CD8-positive, alpha-beta memory T cell (primary cell): ENCODE measurements at places on chromosomes 1 and 21. TPM values are rescaled to one million over a fixed set of nuclear protein-coding genes. Genes with fewer than 3 reads are reported as not detected.

Gene OR2L8
- total RNA-seq, result not detected

GRCh38 chr1:46672696-46673095 lies 1.0 kb downstream of the TEX38 start:
- no peak for DNase-seq

DNA sequence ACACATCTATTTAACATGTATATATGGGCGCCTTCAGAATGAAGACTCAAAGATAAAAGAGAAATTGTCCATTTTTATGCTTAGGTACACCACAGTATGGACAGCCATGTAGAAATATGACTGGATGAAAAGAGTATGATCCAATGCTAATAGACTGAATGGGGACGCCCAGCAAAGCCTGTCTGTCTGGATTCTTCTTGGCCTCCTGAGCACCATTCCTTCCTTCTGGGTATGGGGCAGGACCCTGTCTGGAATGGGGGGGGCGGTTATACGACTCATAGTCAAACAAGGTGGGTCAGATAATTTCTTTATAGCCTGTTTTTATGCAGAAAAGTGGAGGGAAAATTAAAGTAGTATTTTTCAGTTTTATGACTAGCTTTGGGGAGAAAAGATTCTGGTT lies 81.2 kb upstream of the ABCD3 start:
- DNase-seq, result no peak

Gene TACSTD2
- total RNA-seq, result not detected

Gene ERICH3
- not detected for total RNA-seq

Gene NUCKS1
- total RNA-seq, result 202 TPM

GRCh38 chr1:46363121-46363520 lies 22.5 kb downstream of the NSUN4 start:
- no peak for DNase-seq

DNA sequence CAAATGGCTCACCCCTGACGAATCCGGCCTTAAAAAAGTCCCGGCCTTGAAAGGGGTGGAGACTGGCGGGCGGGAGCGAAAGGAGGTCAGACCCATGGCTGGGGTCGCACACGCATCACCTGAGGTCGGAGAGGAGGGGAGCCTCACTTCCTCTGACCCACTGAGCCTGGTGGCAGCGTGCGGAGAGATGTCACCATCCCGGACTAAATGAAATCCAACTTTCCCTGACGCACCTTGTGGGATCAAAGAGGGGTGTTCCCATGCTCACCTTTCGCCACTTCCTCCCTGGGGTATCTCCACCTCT lies 709 bp upstream of the SLC41A1 start:
- no peak for DNase-seq

Gene PTPRU
- 0.51 TPM for total RNA-seq

- DNase-seq, result peak; percentile 51
Observed at GRCh38 chr1:37811027-37811655, 3.1 kb upstream of the YRDC start.

DNA sequence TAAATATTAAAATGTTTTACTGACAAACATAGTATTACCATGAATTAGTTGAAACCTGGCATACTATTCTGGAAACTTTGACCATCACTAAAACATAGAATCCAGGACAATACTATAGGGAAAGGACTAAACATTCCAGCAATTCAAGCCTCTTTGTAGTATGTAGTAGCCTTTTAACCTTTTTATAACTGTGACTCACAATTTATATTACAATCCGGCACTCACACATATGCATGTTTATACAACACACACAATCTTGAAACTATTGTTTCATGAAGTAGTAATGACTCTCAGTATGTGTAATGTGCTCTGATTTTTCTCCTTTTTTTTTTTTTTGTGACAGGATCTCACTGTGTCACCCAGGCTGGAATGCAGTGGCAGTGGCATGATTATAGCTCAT lies 64.3 kb downstream of the ANKRD13C start:
- DNase-seq, result no peak

- no peak for DNase-seq
Observed at GRCh38 chr1:79663916-79664315, 657.4 kb upstream of the ADGRL4 start.

GRCh38 chr1:197600751-197601150 lies 174.5 kb downstream of the DENND1B start:
- no peak for DNase-seq

GRCh38 chr1:12031039-12031980 lies 12.0 kb downstream of the MIIP start:
- DNase-seq, result no peak

DNA sequence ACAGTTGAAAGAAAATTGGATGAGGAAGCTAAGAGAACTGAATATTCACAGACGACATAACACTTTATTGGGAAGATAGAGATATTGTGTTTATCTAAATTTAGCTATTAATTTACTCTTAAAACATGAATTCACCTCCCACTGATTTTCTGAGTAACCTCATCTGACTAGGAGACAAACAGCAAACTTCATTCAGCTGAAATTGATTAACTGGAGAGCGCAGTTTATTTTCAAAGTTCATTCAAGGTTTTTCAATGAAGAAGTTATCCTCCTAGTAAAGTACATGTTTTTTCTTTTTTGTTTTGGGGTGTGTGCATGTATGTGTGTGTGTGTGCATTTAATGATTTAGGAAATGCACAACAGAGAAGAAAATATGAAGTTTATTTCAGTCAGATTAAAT lies 215.0 kb downstream of the KCNT2 start:
- no peak for DNase-seq

Gene TEX38
- total RNA-seq, result not detected

DNA sequence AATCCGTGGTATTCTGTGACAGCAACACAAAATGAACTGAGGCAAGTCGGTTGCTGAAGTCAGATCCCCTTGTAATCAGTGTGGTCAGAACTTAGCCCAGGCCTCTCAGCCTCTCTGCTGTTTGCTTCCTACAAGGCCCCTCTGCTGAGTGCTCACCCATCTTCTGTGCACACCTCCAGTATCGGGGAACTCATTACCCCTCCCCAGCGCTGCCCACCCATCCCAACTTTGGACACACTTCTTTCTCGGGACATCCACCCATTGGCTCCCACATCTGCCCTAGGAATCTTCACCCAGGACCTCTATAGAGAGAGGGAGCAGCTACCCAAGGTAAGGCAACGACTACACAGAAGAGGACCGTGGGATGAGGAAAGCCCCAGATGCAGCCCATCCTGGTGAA lies 217.5 kb downstream of the MATN1 start:
- no peak for DNase-seq

Gene LRRC71
- not detected for total RNA-seq

DNA sequence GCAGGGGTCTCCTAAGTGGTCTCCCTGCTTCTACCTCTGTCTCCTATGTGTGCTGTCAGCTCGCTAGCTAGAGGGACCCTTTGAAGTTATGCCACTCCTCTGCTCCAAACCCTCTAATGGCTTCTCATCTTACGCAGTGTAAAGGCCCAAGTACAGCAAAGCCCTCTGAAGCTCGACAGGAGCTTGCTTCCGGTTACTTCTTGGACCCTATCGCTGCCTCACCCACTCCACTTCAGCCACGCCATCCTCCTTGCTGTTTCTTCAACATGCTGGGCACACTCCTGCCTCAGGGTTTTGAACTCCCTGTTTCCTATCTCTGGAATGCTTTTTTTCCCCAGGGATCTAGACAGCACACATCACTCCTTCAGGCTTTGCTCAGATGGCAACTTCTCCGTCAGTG lies 102.3 kb upstream of the F3 start:
- no peak for DNase-seq

DNA sequence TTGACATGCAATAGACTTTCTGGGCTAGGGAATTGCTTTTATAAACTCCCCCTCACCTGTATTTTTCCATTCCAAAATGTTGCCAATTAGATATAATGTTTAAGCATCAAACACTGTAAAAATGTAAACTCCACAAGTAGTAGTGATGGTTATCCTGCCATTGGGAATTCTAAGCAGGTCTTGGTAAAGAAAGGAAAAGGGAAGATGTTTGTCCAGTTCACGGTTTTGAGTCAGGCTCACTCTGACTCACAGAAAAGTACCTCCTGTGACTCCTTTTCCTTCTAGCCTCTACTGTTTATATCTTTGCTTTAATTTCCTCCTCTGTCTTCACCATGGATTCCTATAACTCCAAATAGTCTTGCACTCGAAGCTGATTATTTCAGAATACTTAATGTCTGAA lies 19.0 kb upstream of the PTPN14 start:
- DNase-seq, result no peak

Gene OR2T11
- total RNA-seq, result not detected

DNA sequence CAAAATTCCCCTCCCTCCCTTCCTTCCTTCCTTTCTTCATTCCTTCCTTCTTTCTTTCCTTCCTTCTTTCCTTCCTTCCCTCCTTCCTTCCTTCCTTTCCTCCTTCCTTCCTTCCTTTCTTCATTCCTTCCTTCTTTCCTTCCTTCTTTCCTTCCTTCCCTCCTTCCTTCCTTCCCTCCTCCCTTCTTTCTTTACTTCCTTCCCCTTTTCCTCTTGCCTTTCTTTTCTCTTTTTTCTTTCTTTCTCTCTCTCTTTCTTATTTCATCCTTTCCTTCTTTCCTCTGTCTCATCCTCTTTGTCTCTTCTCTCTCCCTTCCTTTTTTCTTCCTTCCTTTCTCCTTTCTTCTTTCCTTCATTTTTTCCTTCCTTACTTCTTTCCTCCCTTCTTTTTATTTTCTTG lies 171.9 kb upstream of the BRINP3 start:
- no peak for DNase-seq
